ENCODE measurements at places on chromosomes 13 and 19.

DNA sequence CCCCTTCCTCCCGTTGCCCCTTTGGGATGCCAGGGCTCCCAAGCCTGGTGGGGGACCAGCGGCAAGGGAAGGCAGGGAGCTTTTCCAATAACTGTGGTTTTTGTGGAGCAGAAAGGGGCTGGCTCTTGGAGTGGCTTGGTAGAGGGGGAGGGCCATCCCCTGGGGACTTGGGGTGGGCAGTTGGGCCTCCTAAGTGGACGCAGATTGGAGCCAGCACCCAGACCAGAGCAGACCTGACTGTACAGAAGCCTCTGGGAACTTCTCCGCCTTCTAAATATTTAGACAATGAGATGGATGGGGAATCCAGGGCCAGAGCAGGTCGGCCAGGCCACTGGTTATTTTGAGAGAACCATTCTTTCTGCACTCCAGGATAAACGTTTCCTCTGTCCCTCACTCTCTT is 4.2 kb downstream of the PTGIR start:
- DNase-seq = no peak

DNA sequence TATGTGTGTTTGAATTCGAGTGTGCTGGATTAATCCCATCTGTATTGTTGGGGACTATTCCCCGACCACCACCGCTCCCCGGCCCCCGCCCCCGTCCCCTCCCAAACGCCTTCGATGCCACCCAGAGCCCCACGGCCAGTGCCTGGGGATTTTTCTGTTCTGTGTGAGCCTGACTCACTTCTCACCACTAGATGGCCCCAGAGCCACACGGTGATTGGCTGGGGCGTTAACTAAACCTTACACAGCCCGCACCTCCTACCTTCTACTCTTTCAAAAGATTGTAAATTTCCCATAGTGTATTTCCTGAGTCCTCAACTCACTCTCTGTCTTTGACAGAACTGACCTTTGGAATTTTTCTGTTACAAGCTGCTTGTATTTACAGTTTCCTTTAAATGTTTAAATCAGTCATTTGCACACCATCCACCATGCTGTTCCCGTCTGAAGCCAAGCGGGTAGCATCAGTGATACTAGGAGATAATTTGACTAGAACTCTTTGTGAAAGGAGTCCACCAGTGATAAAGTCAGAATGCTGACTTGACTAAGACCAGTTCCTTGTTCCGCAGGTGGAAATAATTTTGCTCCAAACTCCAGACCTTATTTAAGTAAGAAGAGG is 61.4 kb downstream of the RFX2 start:
- DNase-seq = peak; percentile 53

- no peak for DNase-seq
Measured at GRCh38 chr13:48511621-48512230, 21.2 kb downstream of the RCBTB2 start.

GRCh38 chr13:79805317-79805716 is 324.4 kb downstream of the NDFIP2 start:
- DNase-seq = no peak

GRCh38 chr13:32056316-32056715 is 24.7 kb downstream of the FRY start:
- DNase-seq = no peak

GRCh38 chr13:113062691-113063090 is 42.9 kb upstream of the F7 start:
- DNase-seq = no peak

GRCh38 chr19:35901055-35901644 is 810 bp upstream of the NFKBID start:
- DNase-seq = no peak

- no peak for DNase-seq
Measured at GRCh38 chr13:20938302-20938701, 35.8 kb upstream of the XPO4 start.

GRCh38 chr13:50376895-50377575 is 361.8 kb downstream of the KCNRG start:
- DNase-seq = no peak

DNA sequence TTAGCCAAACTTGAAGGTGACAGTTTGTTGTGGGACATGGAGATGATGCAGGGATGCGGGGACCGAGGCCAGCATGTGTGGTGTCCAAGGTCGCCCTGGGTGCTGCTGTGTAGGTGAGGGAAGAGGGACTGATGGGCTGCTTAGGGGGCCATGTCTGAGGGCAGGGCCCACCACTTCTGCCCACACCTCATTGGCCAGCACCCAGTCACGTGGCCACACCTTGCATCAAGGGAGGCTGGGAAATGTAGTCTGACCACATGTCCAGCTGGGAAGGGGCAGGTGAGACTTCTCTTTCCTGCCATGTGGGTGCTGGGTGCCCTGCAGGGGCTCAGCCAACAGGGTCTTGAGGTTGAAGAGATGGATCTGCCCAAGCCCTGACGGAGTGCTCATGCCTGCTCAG is 88.9 kb downstream of the KDM4B start:
- DNase-seq = no peak

GRCh38 chr13:97538203-97538602 is 104.2 kb downstream of the RAP2A start:
- no peak for DNase-seq

GRCh38 chr13:81480634-81481033 is 1139.7 kb upstream of the SPRY2 start:
- DNase-seq = no peak

- DNase-seq = no peak
Measured at GRCh38 chr13:78103936-78104335, 185.3 kb upstream of the EDNRB start.

- DNase-seq = no peak
Measured at GRCh38 chr19:30225676-30226463, 146.3 kb upstream of the ZNF536 start.

DNA sequence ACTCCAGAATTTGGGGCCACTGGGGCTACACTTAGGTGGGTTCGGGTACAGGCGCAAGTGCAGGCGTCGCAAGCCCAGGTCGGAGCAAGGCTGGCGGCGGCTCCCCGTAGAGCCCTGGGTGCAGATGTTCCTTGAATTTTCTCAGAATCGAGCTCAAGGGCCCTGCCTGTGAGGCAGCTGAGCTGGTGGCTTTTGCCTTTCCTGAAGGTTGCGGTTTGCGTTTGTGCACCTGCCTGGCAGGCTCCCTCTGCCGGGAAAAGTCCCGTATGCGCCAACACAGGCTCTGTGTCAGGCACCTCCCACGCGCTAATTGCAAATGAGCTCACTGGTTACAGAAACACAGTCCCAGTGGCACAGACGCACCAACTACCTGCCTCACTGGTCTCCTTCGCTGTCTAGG is 5.9 kb downstream of the DOHH start:
- DNase-seq = peak; percentile 62

DNA sequence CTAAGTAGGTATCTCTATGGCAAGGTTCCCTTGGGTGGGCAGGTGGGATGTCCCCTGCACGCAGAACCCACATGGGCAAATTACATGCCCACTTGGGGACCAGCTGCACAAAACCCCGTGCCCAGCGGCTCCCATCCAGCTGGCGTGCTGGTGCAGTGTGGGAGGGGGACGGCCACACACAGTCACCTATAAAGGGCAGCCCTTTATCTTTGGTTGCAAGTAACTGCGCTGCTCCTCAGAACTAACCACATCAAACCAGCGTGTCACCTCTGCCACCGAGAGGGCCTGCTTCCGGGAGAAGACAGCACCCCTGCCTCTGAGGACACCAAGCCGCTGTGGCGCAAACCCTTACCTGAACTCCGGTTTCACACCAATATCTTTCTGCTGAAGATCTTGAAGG is 32.2 kb downstream of the ANKRD27 start:
- peak; percentile 54 for DNase-seq

GRCh38 chr19:50745221-50745620 is 22.1 kb downstream of the CLEC11A start:
- no peak for DNase-seq

GRCh38 chr13:72890546-72890945 is 108.6 kb downstream of the PIBF1 start:
- DNase-seq = no peak

DNA sequence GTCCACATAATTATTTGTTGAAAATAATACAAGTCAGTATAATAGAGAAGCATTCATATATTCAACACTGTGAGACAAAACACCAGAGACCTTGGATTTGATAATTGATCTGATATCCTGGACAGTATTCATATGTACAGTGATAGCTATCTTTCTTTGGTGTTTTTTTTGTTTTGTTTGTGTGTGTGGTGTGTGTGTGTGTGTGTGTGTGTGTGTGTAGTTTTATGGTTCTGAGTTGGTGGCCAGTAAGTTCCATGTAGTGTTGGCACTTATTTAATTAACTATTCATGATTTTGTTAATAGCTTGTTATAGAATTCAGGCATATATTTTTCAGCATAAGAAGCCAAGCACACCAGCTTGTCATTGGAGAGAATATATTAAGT is 1.6 kb upstream of the ANGPTL6 start:
- no peak for DNase-seq

- DNase-seq = no peak
Measured at GRCh38 chr19:19207637-19208572, 3.9 kb upstream of the NCAN start.

DNA sequence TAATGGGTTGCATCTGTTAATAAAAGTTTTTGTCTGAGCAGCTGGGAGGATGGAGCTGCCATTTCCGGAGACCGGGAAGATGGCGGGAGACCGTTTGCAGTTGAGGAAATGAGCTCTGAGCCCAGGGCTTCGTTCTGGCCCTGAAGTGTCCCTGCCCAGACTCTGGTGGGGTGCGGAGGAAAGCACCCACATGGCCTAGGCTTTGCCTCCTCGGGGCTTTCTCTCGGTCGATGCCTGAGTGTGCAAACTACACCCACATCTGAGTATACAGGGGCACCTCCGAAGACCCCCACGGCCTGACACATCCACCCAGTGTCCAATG is 15.6 kb upstream of the NANOS3 start:
- no peak for DNase-seq

DNA sequence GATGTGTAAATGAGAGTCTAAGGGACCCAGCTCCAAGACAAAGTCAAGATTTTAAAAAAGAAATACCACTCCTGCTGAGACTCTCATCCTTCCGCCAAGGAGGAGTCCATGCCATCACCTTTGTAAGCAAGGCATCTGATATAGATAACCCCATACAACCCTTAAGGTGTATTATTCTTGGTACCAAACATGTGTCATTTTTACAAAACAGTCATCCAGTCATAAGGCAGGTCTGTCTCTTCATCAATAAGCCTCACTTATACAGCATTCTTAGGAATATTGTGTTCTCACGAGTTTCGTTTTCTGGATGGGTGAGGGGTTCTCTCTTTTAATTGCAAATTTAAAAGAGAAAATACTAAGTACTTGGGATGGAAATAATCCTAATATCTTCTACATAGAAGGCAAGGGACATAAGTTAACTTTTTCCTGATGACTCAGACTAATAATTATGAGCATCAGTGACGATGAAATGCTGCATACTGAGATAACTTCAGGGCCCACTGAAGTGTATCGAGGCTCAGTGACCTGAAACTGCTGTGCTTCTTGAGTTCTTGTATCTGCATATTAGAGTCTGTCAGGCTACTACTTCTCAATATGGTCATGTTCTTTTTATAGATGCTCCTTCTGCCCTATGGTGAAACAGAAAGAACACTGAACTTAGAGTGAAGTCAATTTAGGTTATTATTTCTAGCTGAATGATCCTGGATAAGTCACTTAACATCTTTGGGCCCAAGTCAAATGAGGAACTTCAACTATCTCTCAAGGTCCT is 166.6 kb downstream of the KLF12 start:
- no peak for DNase-seq

DNA sequence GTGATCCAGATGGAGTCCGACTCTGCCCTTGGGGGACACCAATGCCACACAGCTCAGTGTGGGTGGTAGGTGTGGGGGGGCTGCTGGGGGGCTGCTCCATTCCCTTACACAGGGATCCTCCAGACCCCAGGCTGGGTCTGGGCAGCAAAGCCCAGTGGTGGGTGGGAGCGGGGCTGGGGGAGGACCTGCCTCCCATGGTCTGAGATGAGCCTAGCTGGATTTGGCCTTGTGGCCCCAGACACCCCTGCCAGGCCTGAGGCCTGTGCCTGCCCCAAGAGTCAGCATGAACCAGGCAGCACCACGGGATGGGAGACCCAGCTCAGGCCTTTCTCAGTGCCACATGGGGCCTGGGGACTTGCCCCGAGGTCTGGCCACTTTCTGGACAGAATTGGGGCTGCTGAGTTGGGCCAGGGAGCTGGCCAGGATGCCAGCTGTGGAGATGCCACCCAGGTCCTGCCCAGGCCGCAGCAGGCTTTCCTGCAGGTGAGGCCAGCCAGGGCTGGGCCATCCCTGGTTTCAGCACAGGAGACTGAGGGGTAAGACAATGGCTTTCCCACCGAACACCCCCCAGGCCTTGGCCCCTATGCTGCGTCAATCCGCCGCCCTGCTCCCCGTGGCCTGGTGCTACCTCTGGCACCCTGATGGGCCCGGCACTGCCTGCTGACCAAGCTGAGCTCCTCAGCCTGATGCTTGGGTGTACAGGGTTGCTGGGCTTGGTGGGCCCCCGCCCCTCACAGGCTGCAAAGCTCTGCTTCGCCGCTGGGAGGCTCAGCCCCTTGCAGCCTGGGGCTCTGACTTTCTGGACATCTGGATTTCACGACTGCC is 24.2 kb downstream of the CEBPG start:
- DNase-seq = no peak

- no peak for DNase-seq
Measured at GRCh38 chr13:94641409-94641941, 39.8 kb downstream of the GPR180 start.

GRCh38 chr13:24982333-24982999 is 113.5 kb upstream of the PABPC3 start:
- DNase-seq = no peak

DNA sequence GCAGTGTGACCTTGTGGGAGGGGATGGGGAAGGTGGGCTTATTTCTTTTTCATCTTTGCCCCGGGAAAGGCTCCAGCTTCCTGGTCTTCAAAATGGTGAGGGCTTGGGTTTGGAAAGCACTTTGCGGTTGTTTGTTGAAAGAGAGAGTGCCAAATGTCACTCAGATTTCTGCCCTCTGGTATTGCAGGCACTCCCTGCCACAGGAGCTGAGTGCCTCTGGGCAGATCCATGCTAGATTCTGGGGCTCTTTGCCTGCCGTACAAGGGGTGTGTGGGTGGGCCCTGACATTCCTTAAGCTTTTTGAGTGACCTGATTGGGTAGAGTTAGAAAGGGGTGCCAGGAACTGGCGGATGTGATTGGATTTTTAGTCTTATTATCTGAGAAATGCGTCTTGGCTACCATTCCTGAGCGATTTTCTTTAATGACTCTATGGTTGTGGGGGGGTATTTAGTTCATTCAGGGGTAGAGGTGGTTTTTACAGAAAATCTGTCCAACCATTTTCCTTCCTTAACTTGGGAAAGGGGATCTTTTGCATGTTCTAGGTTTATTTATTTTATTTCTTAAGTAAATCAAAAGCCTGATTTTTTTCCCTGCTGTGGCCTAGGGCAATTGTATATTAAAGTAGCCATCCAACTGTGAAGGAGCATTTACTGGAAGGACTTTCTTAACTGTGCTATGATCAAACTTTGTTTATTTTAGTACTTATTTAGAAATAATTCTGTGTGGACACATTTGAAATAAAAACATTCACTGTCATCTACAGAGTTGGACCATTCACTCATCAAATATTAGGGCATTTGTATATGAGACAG is 3.2 kb downstream of the ARHGAP35 start:
- no peak for DNase-seq

Data from stimulated activated CD4-positive, alpha-beta T cell treated with anti-CD3 and anti-CD28 coated beads, Interleukin-12 subunit alpha, Interleukin-12 subunit beta, amount 100 ng/mL, for 24 hours (primary cell).